RCC 7860 (cell line): ENCODE measurements at places on chromosomes 3 and 15.

DNA sequence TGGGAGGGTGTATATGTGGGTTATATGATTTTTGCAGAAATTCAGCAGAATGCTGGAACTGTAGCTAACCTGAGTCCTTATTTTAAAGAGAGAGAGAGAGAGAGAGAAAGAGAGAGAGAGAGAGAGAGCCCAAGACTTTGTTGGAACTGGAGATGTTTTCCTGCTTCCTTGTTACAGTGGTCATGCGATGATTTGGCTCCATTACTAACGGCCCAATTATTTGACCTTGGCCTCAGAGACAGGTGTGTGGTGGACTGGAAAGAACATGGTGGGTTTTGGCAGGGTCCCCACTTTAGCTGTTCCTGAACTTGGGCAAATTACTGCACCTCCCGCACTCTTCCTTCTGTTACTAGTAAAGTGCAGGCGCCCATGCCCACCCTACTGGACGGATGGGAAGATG is 14.8 kb upstream of the ACSBG1 start:
- DNase-seq: no peak

- no peak for DNase-seq
Observed at GRCh38 chr3:21587894-21588293, 163.1 kb downstream of the ZNF385D start.

- DNase-seq: no peak
Observed at GRCh38 chr15:42720071-42720470, 16.9 kb downstream of the CDAN1 start.

GRCh38 chr15:81006124-81006523 is 5.4 kb downstream of the TLNRD1 start:
- DNase-seq: no peak

DNA sequence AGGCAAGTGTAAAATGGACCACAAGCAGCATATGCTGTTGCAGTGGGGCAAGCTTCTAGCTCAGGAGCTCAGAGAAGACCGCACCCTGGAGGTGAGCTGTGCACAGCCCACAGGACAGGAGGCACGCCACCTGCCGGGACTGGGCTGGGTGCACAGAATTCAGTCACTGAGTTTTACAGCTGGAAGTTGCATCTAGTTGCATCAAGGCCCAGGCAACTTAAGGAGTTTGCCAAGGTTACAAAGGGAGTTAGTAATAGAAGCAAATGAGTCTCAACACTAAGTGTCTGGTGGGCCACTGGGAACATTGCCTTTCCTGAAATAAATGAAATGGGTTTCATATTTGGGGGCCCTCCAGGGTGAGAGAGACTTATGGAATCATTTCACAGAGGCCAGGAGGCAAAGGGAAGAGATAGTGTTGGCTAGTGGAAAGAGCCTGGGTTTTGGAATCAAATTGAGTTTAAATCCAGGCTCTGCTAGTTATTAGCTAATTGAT is 36.0 kb upstream of the TIMP4 start:
- DNase-seq: peak; percentile 45

DNA sequence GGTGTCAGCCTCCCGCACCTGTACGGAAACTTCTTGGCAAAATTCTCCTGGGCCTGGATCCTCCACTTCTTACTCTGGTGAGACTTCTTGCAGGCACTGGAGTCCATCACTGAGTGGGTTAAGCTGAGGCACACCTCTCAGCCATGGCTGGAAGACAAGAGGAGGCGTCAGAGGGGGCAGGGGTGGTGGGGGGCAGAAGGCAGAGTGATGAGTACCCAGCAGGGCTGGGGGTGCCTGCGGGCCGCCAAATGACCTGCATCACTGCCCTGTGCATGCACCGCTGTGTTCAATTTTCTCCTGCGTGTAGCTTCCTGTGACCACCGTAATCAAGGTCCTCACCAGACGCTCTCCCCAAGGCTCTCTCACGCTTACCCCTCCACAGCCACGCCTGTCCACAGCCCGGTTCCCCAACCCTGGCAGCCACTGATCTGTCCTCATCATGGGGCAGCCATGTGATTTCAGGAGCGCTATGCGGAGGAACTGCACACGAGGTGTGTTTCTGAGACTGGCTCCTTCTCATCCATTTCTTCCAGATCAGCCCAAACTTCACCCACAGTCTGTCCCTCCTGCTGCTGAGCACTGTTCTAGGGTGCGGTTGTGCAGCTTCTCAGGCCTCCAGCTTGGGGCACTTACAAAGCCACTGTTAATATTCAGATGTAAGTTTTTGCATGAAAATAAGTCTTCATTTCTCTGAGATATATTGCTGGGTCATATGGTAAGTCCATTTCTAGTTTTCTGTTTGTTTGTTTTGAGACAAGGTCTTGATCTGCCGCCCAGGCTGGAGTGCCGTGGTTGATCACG is 5.2 kb downstream of the C3orf22 start:
- no peak for DNase-seq

DNA sequence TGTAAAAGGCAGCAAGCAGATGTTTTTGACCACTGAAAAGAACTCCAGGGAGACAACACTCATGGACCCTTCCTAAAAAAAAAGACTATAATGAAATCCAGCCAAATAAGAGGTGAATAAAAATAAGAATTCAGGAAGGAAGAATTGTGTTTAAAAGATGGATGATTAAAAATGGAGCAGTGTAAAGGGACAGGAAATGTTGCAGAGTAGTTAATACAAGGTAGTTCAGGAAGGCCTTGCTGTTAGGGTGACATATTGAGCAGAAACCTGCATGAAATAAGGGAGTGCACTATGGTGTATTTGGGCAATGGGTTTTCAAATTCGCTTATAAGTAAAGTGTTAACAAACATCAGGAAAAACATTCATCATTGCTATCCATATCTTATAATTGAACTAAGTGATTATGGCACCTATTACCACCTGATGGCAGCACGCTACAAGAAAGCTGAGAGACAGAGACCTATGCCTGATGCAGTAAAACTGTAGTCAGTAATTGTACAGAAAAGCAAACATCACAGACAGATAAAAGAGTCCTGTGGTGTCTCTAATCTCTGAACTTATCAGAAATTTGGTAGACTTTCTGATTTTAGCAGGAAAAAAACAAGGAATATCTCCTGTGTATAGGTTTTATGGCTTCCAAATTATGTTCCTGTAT is 5.8 kb upstream of the DBR1 start:
- peak; percentile 45 for DNase-seq

- DNase-seq: no peak
Observed at GRCh38 chr15:68368731-68369435, 63.1 kb downstream of the ITGA11 start.

GRCh38 chr15:78255421-78256043 is 8.8 kb upstream of the DNAJA4 start:
- no peak for DNase-seq

DNA sequence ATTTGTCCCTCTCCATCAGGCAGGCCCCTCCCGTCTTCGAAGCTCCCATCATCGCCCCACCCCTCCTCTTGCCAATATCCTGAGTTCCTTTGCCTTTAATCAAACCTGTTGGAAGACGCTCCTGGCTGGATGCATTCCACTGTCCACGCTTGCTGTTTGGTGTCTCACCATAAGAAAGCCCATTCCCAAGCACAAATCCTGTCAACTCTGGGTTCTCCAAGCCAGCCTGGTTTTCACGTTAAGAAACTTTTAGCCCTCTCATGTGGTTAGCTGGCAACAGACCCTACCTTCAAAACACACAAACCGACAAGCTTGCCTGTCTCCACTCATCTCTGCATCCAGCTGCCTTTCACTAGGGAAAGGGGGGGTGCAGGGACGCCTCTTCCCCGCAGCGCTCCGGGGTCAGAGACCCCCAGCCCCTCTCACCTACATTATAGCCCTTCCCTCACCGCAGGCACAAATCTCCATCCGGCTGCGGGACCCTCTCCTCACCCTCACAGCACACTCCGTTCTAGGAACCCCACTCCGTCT is 1.1 kb downstream of the GORASP1 start:
- no peak for DNase-seq

- DNase-seq: no peak
Observed at GRCh38 chr3:35787936-35788335, 148.6 kb downstream of the ARPP21 start.

DNA sequence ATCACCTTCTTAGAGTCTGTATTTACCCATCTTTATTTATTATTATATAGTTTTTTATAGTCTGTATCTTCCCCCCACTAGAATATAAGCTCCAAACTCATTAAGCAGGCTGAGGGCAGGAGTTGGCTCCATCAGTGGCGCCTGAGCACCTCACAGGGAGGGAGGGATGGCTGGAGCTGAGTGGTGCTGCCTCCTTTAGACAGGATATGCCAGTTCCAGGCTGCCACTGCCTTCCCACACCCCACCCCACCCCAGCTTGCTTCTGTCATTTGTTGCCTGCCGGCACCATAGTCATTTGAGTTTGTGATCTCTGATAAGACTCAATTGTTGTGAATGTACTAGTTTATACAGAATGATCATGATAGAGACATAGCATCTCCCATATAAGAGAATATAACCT is 85.5 kb downstream of the KLHL25 start:
- no peak for DNase-seq

GRCh38 chr15:94542391-94542790 is 311.0 kb downstream of the MCTP2 start:
- no peak for DNase-seq

- DNase-seq: no peak
Observed at GRCh38 chr15:32879980-32880379, 162.2 kb downstream of the GREM1 start.

GRCh38 chr3:154275965-154276364 is 48.3 kb downstream of the DHX36 start:
- no peak for DNase-seq

GRCh38 chr3:50392101-50392715 is 32.9 kb upstream of the TMEM115 start:
- DNase-seq: no peak

GRCh38 chr15:34359416-34359815 is 7.6 kb downstream of the LPCAT4 start:
- no peak for DNase-seq

GRCh38 chr15:28017423-28017924 is 81.6 kb downstream of the OCA2 start:
- DNase-seq: no peak

DNA sequence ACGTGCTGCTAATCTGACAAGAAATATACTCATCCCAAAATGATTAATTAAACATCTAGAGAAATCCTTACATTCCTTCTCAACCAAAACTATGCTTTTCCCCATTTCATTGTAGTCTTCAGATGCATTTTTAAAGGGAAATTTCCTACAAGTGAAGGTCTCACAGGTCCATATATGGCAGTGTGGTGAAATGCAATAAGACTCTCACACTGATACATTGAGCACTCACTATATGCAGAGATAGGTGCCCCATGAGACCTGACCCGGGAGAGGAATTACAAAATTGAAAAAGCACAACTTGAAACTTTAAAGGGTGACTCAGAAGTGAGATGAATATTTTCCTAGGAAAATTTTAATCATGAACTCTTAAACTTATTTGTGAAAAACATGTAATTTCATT is 629.2 kb upstream of the NAALADL2 start:
- DNase-seq: no peak

GRCh38 chr3:46130631-46131310 is 77.3 kb downstream of the CCR1 start:
- DNase-seq: no peak

- no peak for DNase-seq
Observed at GRCh38 chr15:27382361-27383025, 411.5 kb downstream of the GABRG3 start.

DNA sequence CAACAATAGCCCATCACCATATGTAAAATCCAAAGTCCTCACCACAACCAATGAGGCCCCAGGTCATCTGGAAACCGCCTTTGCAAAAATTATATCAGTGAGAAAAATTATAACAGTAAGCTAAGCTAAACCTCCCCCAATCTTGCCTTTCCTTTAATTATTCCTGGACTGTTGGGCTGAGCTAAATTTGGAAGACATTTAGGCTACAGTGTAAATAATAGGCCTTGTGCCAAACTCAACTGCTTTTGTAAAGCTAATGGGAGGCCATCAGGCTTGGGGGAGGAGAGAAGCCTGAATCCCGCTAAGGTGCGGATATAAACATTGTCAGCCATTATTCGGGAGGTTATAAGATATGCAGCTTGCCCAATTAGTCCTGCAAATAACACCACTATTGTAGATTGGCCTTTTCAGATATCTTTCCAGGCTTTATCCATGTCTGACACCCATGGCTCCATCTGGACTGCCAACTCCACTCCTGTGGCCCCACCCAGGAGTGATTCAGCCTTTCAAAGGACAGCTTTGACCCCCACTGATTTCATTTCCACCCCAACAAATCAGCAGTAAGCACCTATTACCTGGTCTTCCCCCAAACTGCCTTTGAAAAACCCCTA is 53.0 kb upstream of the CA12 start:
- DNase-seq: no peak

- DNase-seq: no peak
Observed at GRCh38 chr3:195096484-195097330, 174.3 kb downstream of the XXYLT1 start.

- peak; percentile 51 for DNase-seq
Observed at GRCh38 chr3:56702490-56703315, 19.6 kb upstream of the TASOR start.

- no peak for DNase-seq
Observed at GRCh38 chr3:132283916-132284405, 33.2 kb upstream of the ACP3 start.

DNA sequence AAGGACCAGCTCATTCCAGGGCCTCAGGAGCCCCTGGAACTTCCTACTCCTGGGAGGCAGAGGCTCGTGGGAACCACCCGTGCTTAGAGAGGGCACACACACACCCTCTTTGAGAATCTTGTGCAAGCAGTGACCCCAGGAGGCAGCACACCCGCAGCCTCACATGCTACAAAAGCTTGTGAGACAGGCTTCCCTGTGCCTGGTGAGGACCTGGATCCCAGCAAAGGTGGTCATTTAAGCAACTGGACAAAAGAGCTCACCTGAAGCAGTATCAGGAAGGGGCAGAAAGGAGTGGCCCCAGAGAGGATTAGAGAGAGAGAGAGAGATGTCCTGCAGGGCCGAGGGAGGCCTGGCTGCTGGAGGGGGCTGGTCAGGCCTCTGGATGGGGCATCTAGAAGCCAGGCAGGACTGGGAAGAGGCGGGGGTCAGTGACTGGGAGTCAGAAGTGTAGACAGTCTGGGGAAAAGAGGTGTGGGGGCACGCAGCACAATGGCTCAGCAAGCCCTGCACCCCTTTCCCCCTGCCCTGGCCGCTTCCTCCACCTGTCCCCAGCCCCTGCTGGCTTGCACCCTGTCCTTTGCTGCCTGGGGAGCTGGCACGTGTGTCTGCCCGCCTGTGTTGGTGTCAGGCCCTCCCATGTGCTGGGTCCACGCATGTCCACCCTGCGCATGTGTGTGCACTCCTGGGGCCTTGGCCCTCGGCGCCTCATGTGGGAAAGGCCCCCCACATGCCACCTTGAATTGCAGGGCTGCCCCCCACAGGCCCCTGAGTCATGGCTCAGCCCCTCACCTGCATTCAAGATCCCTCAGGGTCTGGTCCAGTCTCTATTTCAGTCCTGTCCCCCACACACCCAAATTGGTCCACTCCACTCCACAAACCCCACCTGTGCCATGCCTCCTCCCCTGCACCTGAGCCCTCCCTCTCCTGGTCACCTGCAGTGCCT is 36.9 kb downstream of the TSPAN3 start:
- no peak for DNase-seq

GRCh38 chr3:184498986-184499606 is 62.5 kb upstream of the EPHB3 start:
- no peak for DNase-seq

- DNase-seq: no peak
Observed at GRCh38 chr3:57559526-57559925, 3.5 kb downstream of the PDE12 start.

GRCh38 chr15:41666353-41666920 is 6.2 kb downstream of the MGA start:
- no peak for DNase-seq

- peak; percentile 14 for DNase-seq
Observed at GRCh38 chr3:148077318-148077923, 620.3 kb upstream of the AGTR1 start.
